ENCODE measurements at places on chromosomes 2 and 18.
A peak's percentile ranks its signal among the peaks of the same experiment; 100 is the strongest.

DNA sequence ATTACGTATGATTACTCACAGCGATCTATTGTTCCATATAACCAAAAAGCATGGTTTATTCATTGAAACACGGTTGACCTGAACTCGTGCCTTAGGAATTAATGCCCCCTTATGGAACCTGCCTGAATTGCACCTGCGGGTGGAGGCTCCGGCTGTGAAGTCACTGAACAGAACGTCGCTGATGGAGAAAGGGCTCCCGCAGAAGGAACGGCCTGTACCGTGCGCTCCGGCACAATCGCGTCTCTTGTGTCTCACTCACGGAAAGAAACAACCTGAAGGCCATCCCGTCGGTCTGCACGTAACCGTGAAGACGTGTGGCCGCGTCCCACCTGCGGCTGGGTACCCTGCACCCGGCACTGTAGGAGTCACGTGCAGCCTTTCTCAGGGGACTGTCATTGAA lies 133.1 kb downstream of the NFATC1 start:
- DNase-seq: peak; percentile 83

DNA sequence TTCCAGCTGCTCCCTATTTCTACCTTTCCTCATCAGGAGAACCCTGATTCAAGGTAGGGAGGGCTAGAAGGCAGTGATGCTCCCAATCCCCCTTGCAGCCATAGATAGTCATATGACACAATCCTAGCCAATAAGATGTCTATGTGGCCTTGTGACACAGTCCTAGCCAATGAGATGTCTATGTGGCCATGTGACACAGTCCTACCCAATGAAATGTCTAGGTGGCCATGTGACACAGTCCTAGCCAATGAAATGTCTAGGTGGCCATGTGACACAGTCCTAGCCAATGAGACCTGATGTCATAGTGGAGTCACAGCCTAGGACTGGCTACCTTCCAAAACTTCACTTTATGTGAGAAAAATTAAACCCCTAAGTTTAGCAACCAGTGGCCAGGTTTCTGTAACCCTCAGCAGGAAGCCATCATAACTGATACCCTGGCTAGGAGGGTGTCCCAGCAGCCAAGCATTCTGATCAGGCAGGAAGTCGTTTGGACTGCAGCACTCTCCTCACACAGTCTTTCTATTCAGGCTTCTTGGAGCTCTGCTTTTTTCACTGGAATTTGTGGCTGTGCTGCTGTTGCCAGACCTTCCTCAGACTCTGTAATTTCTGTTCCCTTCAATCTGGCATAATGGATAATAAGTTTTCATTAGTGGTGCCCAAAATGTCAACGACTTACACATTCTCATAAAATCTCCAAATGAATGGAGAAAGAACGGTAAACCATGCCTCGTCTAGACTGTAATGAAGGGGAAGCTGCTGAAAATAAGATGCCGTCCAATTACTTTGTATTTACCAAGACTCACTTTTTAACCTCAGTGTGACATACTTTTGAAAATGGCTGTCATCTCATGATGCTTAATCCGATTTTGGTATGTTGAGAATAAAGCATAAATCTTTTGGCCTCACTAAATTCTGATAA lies 165.0 kb upstream of the NCKAP5 start:
- DNase-seq: no peak

- DNase-seq: no peak
Observed at GRCh38 chr2:75421986-75422385, 138.8 kb downstream of the EVA1A start.

GRCh38 chr18:8994603-8995002 lies 107.9 kb upstream of the NDUFV2 start:
- DNase-seq: no peak

DNA sequence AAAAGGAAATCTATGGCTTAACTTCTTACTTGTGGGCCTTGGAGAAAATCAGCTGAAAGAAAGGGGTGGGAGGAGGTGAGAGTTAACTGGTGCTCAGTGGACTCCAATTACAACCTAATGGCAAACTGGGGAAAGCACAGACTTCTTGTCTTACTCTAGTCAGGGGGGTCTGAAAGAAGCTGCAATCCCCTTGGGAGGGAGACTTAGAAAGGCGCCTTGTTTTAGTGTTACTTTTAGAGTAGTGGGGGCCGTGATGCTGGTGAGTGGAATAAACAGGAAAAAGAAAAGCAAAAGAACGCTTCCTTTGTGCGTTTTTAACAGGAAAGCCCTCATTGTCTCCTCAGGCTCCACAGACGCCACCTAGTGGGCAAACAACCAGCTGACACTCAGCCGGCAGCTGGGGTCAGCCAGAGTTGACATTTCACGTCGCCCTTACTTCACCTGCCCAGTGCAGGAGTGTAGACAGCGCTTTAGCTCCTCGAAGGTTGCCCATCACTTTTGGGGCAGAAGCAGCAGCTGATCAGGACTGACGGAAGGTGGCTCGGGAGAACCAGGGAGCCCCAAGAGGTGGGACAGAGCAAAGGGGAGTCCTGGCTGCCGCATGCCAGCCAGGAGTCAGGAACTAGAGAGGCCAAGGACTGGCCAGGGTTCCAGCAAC lies 55.9 kb upstream of the GORASP2 start:
- DNase-seq: peak; percentile 78

GRCh38 chr2:9206991-9207640 lies 504 bp downstream of the ASAP2 start:
- no peak for DNase-seq

- DNase-seq: no peak
Observed at GRCh38 chr18:79938196-79938595, 13.3 kb downstream of the SLC66A2 start.

DNA sequence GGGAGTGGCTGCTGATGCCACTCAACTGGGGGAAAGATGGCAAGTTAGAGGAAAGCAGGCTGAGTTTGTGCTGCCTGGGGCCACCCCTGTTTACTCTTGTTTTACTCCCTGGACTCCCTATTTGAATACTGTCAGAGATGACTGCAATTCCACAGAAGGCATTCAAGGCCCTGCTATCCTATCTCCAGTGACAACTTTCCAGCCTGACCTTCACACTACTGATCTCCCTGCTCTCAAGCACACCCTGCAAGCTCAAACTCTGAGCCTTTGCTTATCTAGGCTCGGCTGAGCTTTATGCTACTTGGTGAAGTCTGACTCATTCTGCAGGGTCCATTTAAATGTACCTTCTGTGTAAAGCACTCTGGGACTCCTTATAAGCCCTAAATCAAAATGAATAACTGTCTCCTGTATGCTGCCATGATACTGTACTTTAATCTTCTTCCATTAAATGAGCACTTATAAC lies 39.3 kb upstream of the DSG1 start:
- DNase-seq: no peak

DNA sequence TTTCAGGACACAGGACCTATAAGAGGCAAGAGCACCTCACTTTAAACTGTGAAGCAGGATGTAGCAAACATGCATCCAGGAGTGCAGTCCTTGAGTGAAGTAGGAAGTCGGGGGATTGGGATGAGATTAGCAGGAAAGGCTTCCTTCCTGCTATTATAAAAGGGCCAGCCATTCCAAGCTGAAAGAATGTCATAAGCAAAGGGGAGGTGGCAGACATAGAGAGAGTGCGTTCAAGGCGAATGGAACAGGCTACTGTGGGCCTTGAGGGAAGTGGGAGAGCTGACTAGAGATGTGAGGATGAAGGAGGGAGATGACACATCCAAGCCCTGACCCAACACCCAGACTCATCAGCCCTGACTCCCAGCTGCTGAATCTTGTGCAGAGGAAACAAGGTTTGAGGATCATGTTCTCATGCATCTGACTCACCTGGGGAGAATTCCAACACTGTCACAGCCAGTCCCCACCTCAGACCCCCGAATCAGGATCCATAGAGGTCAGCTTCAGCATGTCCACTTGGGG lies 63.9 kb downstream of the GYPC start:
- DNase-seq: no peak

- no peak for DNase-seq
Observed at GRCh38 chr2:16821692-16822091, 156.1 kb upstream of the CYRIA start.

- no peak for DNase-seq
Observed at GRCh38 chr18:12445554-12445953, 37.8 kb downstream of the PRELID3A start.

- no peak for DNase-seq
Observed at GRCh38 chr18:56112013-56112749, 524.2 kb upstream of the TCF4 start.

- no peak for DNase-seq
Observed at GRCh38 chr18:56565551-56566345, 72.6 kb downstream of the TXNL1 start.

GRCh38 chr2:204550751-204551511 lies 5.7 kb downstream of the PARD3B start:
- no peak for DNase-seq

DNA sequence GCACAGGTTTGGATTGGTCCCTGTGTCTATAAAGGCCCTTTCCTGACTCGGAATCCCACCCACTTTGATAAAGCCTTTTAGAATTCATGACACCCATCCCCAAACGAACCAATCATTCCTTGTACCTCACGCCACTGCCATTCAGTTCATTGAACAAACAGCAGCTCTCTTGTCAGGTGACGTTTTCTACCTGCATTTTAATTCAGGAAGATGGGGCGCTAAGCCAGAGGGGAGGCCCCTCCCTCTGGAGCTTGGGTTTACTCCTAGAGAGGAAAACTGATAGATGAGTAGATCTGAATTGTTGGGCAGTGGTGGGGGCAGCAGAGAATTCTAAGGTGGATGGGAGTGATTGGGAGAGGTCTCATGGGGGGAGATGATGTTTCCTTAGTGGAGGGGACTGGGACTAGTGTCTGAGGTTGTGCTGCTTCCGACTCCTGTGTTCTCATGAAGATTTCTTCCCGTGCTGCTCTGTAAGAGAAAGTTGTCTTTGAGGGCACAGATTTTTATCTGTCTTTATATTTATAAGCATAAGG lies 9.6 kb downstream of the RRM2 start:
- DNase-seq: no peak

GRCh38 chr18:50315100-50315871 lies 27.8 kb upstream of the CXXC1 start:
- DNase-seq: no peak

- DNase-seq: peak; percentile 53
Observed at GRCh38 chr18:63951302-63951705, 2.2 kb downstream of the HMSD start.
